ENCODE measurements at places on chromosomes 6 and 20.
A peak's percentile ranks its signal among the peaks of the same experiment; 100 is the strongest.

- peak; percentile 87 for DNase-seq
These were observed 121.7 kb upstream of the SLC2A12 start for GRCh38 chr6:134173936-134174671.

DNA sequence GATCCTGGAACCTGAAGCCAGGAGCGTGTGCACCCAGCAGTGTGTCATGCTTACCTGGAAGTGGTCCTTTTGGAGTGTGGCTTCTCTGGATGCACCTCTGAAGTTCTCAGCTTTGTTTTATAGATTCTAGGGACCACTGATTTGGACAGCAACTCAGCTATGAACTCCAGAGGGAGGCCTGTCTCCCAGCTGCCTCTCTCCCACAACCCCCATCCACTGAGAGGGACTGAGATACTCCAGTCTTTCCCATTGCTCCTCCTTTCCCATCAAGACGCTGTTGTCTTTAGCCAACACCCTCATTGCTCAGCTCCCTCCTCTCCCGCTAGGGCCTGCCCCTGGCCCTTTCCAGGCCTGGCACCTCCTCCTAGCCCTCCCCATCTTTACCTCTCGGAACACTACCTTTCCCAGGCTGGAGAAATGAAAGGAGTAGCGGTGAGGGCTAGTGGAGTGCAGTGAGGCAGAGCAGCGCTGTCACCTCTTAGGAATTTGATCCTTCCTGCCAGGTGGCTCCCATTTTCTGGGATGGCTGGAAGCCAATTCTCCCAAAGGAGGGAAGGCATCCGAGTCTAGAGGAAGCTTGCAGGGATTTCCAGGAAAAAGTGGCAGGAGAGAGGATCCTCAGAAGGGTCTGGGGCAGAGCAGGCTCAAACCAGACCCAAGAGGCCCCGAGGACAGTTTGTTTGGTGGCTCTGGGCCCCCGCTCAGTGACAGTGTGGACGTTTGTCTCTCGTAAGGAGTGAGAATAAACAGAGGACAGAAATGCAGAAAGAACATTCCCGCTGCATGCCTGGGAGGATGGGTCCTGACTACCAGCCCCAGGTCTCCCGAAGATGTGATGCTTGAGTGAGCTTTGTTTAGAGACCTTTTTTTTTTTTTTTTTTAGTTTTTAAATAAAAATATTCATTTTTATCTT is at the start of gene LRRN4:
TSS of gene LRRN4 (minus strand) at position 285 of the 913 bp plus-strand sequence. CDS start 1,261 bp downstream, outside the sequence.
- DNase-seq = peak; percentile 95

DNA sequence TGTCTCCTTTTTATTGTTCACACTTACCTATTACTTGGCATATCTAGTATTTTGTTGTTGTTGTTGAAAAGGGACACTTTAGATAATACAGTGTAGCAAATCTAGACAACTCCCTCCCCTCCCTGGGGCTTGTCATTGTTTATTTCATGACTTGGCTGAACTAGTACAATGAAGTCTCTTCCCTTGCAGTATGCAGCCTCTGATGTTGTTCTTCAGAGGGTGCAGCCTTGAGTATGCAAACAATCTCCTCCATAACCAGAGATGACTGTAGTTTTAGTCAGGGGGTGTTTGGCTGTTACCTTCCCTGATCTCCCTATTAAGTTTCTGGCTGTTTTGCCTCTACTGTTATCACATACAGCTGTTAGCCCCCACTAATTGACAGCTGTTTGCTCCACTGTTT is 315.4 kb upstream of the RUNX2 start:
- DNase-seq = no peak

DNA sequence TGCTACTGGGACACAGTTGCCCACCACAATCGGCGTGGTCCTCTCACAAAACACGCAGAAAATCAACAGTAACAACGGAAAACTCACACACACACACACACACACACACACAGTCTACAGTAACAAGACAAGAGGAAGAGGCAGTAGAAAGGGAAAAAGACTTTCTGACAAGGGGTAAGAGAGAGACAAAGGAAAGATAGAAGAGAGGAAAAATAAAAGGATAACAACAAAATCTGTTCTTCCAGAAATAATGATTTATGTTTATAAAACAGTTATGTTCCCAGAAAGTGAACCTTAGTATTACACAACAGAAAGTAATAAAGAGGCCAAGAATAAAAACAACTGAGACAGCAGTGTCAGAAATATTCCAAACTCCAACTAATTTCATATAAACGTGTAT is 2.9 kb downstream of the RANBP9 start:
- DNase-seq = no peak

DNA sequence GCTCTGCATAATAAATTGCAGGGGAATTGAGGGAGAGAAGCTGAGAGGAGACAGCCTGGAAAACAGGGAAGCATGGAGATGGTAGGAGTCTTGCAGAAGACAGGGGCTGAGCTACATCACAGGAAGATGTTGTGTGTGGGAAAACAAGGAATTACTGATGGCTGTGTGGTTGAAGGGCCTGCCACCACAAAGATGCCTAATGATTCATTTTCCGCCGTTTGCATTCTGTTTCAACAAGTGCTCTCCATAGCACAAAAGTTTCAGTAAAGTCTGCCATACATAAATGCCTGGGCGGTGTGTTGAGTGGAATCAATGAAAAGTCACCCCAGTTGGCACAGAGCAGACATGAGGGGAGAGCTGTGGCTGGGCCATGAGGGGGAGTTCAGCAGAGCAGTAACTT is 5.6 kb upstream of the KLHL31 start:
- no peak for DNase-seq

DNA sequence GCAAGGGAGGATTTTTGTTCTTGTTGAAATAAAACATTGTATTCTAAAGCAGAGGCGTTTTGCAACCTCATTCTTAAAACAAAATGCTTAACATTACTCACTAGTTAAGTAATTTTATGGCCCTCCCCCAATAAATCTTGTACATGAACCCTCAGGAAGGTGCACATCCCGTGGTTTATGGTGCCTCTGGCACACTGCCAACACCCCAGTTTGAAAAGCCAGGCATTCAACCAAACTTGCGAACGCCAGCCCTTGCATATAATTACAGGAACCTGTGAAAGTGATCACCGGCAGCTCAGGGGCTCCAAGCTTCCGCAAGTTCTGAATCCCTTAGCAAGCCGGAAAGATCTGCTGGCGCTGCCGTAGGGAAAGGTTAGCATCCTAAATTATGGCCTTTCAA is 1109.0 kb upstream of the FLRT3 start:
- no peak for DNase-seq

GRCh38 chr20:25226433-25227316 is 21.2 kb upstream of the PYGB start:
- DNase-seq = peak; percentile 74

- no peak for DNase-seq
These were observed 97.5 kb downstream of the PRKN start for GRCh38 chr6:162630069-162630468.

GRCh38 chr6:127547904-127548649 is 28.9 kb upstream of the C6orf58 start:
- no peak for DNase-seq

DNA sequence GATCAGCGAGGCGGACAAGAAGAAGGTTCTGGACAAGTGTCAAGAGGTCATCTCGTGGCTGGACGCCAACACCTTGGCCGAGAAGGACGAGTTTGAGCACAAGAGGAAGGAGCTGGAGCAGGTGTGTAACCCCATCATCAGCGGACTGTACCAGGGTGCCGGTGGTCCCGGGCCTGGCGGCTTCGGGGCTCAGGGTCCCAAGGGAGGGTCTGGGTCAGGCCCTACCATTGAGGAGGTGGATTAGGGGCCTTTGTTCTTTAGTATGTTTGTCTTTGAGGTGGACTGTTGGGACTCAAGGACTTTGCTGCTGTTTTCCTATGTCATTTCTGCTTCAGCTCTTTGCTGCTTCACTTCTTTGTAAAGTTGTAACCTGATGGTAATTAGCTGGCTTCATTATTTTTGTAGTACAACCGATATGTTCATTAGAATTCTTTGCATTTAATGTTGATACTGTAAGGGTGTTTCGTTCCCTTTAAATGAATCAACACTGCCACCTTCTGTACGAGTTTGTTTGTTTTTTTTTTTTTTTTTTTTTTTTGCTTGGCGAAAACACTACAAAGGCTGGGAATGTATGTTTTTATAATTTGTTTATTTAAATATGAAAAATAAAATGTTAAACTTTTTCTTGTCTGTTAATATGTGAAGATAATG is 2.2 kb downstream of the HSPA1B start:
- DNase-seq = no peak

All from islet precursor cell (in vitro differentiated cells).